Esophagus mucosa (tissue), 1 donor: ENCODE measurements at places on chromosomes 11 and 22. TPM values are rescaled to one million over a fixed set of nuclear protein-coding genes. Genes with fewer than 3 reads are reported as not detected.
A peak's percentile ranks its signal among the peaks of the same experiment; 100 is the strongest.

OR6A2 gene
- 0.08 TPM for total RNA-seq

KCNQ1 gene
- 1.6 TPM for total RNA-seq

OOSP4B gene
- not detected for total RNA-seq

LYVE1 gene
- 2.7 TPM for total RNA-seq

DNA sequence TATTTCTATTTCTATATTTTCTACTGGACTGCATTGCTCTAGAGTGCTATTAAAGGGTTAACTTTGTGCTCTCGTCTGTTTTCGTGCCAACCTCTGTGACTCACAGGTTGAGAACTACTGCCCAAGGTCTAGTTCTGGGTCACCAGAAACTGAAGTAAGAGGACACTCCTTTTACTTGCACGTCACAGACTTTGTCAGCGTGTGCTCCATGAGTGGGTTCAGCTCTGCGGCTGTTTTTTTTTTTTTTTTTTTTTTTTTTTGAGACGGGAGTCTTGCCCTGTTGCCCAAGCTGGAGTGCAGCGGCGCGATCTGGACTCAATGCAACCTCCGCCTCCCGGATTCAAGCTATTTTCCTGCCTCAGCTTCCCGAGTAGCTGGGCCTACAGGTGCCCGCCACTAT is 49.8 kb downstream of the CLMP start:
- peak; percentile 98 for ATAC-seq

DNA sequence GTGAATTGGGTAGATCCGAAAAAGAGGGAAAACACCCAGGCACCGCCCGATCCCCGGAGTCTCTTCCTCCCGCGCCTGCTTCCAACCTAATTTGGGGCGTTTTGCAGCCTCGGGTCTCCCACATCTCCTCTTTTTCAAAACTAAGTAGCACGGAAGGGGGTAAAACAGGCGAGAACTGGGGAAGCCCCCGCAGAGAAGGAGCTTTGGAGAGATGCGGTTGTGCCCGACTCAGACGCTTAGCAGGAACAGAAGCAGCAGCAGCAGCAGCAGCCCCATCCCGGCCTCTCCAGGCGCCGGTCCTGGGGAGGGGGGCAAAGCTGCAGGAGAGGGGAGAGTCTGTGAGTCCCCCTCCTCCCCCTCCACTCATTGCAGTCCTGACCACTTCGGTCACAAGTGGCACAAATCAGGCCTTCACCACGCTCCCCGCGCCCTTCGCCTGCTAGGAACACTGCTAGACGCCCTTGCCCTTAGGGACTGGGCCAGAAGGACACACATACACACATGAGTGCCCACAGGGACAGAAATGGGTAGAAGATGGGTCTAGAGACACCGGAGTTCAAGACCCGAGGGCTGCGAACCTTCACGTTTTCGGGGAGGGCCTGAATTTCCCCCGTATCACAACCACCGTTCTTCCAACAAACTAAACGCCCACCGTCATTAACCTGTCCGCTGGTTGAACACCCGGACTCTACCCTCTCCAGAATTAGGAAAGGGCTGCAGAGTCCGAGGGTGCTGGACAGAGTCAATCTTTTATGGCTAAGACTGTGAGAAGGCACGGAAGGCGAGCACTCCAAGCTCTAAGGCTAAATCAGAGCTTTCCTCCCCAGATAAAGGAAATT is 98.3 kb upstream of the HSD17B12 start:
- ATAC-seq = no peak

DNA sequence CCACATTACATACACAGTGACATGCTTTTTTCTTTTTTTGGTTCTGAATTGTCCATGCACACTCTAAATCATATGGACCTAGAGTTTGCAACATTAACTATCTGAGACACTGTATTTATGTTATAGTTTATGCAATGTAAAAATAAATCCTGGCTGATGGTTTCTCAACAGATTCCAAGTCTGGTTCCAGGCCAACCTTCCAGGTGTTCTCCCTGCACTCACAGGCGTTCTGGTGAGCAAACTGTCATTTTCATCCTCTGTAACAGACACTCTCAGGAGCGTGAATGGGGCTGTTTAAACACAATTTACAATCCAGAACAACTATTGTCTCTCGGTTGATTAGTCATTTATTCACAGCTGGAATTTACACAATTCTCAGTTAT is 36.5 kb upstream of the ANKK1 start:
- ATAC-seq = no peak

- peak; percentile 48 for ATAC-seq
Observed at GRCh38 chr11:65452806-65453490, 30.4 kb downstream of the NEAT1 start.

DNA sequence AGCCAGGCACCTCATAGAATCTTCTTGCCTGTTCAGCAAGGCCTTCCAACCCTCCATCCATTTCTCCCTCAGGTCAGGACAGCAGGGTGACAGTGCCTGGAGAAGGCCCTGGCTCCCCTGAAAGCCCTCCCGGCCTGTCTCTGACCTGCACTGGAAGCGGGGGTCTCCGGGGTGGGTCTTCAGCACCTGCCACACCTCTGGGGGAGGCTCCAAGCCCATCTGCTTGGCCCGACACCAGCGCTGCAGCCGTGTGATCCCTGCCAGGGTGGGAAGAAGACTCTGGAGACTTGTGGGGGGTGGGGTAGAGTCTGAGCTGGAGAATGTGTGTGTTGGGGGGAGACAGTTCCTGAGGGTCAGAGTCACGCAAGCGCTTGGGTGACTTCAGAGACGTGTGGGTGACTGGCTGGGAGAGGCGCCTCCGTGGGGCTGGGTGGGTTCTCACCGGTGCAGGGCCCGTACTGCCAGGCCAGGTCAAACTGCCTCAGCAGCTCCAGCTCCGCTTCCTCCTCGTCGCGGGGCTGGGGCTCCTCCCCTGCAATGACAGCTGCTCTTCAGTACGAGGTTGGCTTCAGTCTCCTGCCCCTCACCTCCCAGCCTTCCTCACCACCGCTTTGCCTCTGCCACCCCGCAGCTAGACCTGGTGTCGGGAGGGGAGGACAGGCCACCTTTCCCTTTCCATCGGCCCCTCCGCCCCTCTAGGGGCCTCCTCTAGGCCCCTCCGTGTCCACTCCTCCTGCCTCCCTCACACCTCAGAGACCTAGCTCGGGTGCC is 615 bp downstream of the POLD4 start:
- peak; percentile 47 for ATAC-seq

DNA sequence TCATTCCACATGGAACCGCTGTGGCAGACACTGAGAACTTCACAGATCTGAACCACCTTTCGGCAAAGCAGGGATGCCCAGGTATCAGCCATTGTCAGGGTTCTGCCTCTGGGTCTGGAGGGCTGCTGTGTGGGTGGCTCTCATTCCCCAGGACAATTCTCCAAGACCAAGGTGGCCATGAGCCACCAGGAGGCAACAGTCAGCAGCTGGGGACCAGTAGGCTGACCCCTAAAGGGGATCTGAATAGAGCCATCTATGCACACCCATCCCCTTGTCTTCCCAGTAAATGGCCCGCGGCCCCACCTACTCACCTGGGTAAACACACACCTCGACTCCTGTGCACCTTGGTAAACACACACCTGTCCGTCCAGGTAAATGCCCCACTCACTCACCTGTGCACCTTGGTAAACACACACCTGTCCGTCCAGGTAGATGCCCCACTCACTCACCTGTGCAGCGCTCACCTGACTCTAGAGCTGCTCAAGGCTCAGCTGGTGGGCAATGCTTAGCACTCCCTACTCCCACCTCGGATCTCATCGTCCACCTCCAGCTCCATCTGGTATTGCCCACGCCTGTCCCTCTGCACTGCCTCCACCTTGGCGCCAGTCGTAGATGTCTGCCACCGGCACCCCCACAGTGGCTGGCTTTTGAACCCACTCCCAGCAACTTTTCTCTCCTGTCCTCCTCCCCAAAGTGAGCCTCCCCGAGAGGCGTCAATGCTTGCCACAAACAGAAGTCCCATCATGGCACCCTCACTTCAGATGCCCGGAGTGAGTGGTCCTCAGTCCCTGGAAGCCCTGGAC is 10.2 kb downstream of the SLC25A1 start:
- no peak for ATAC-seq

- no peak for ATAC-seq
Observed at GRCh38 chr11:75945446-75945845, 130.4 kb downstream of the UVRAG start.

DNA sequence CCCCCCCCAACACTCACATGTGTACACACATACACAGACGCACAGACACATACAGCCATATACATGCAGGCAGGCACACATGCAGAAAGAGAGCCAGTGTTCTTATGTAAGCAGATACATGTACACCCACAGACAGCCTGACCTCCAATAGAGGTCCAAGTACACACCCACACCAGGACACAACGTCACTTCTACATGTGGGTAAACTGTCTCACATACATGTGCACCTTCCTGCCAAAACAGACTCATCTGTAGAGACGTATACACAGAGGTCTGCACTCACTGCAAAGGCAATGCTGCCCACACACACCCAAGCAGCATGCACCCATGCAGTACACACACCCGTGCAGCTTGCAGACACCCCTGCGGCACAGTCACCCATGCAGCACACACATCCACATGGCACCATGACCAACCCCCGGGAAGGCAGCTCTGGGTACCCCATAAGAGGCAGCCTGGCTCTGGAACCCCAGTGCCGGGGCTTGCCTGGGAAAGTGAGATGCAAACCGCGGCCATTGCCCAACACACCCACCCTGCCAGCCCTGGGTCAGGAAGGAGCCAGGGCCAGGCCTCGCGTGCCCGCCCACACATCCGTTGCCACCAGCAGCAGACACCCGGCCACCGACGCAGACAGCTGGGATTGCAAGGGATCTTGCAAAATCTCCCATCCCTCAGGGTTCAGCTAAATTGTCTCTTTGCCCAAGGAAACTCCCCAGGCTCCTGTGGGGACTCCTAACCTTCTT is 10.1 kb downstream of the CASTOR1 start:
- ATAC-seq = no peak

DNA sequence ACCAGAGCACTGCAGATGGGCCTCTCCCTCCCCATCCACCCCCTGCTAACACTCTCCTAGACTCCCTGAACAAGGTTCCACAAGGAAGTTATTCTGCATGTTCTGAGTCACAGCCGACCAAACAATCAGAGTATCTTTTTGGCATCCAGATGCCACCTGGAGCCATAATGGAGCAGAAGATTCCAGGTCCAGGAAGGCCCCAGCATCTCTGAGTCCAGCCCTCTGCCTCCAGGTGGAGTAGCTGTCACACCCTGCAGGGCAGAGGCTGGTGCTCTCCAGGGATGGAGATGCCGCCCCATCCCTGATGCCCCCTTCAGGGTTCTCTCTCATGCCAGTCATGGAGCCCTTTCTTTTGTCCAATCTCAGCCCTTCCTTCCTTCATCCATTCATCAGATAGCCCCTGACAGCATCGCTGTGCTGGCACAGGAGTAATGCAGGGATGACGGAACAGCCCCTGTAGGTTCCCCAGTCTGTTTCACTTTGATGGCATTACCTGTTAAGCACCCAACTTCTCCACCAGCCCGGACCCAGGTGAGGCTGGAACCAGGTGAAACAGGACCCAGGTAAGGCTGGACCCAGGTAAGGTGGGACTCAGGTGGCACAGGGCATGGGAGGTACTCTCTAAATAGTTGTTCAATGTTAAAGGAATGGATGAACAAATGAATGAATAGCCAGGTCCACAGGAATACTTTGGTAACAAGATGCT is 20.1 kb upstream of the TSKU start:
- peak; percentile 7 for ATAC-seq

- no peak for ATAC-seq
Observed at GRCh38 chr22:21768435-21768834, 32.8 kb upstream of the YPEL1 start.

DNA sequence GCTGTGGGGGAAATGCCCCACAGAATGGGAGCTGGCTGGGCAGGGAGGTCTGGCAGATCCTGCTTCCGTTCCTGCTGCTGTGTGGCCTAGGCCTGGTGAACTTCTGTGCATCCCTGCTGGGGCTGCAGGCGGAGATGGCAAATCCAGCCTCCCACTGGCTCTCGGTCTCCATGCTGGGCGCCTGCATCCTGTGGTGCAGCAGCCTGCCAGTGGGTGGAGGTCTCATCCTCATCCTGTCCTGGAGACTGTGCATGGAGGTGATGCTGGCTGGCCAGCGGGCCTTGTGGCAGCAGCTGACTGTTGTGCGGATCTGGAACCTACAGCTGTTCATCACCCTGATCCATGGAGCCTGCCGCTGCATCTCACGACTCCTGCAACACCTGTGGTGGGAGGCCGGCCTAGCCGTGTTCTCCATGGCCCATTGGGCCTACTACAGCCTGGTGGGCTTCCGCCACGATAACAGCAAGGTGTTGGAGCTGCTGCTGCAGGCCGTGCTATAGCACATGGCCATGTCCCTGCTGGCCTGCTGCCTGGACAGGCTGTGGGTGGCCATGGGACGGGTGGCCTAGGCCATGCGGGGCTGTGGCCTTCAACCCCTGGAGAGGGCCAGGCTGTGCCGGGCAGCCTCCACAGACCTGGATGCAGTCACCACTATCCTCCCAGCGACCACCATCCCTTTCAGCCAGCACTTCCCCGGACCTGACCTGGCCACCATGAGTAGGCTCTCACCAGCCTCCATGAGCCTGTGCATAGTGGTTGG is 8.8 kb upstream of the RPL3 start:
- ATAC-seq = peak; percentile 45

- ATAC-seq = no peak
Observed at GRCh38 chr11:99066618-99067317, 46.0 kb downstream of the CNTN5 start.

- no peak for ATAC-seq
Observed at GRCh38 chr11:61862714-61863547, 28.4 kb downstream of the FADS3 start.

GRCh38 chr22:20211997-20212753 is 55.9 kb downstream of the RTN4R start:
- ATAC-seq = no peak

GRCh38 chr22:32887324-32887980 is 85.9 kb downstream of the TIMP3 start:
- no peak for ATAC-seq

GRCh38 chr11:118789501-118790356 is 1.2 kb downstream of the DDX6 start:
- peak; percentile 1 for ATAC-seq

DNA sequence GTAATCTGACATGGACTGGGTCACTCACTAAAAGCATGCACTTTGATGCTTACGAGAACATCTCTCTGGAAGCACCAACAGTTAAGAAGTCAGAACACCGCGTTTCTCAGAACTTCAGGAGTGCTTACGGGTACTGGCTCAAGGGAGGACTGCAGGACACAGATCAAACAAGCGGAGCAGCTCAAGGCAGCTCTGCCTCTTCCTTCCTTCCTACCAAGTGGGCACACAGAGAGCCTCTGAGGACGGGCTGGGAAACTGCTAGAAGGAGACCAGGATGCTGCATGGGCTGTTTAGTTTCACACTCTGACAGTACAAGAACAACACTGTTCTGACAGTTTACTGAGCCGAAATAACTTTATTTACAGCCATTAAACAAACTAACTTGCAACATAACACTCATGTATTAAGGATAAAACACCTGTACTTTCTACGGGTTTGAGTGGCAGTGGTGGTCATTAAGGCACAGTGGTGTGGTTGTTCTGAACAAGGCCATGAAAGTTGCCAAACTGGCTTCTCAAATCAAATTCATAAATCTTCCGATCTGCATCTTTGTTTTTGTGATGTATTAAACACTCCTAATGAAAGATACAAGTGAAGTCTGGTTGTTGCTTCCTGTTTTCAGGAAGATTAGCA is 37.5 kb downstream of the ARFGAP3 start:
- peak; percentile 33 for ATAC-seq

- no peak for ATAC-seq
Observed at GRCh38 chr22:27108425-27109114, 451.2 kb downstream of the MIAT start.
